ENCODE measurements at places on chromosomes 12 and 14.

- no peak for DNase-seq
Observed at GRCh38 chr12:116524311-116524710, 34.9 kb upstream of the MAP1LC3B2 start.

DNA sequence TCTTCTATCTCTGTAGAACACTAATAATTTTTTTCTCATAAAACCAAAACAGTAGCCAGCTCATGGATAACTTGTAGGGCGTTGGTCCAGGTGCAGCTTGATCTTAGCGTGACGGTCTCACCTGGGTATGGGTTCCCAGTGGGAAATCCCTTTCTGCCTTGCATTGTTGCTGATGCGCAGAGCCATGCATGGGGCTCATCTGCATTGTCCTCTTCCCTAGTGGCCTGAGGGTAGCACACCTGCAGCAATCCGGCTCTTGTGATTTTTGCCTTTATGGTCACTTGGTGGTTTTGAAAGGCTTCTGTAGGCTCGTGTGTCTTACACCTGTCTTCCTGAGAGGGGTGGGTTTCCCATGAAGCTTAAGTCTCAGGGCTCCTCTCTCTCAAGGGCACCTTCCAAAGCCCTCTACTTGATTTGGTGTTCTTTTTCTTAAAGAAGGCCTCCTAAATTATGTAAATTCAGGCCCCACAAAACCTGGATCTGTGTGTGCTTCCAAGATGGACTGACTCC, 130.6 kb downstream of the PRKCH start:
- no peak for DNase-seq

DNA sequence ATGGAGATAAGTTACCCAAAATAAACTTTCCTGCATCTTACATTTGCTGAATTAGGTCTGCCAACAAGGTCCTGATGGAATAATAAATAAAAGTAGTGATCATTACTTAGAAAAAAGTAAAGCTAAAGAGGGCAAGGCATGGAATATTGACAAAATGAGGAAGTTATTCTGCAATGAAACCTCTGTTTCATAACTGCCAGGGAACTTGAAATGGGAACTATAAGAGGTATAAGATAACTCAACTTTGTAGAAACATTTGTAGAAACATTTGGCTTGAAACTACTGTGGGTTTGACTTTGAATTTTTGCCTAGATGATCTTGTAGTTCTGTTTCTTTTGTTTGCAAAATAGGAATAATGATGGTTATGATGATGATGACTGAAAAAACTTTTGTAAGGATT, 18.7 kb upstream of the YBX3 start:
- peak; percentile 18 for DNase-seq

- no peak for DNase-seq
Observed at GRCh38 chr12:104172570-104172947, 34.5 kb upstream of the NFYB start.

GRCh38 chr12:113069149-113069548, 12.6 kb downstream of the DTX1 start:
- DNase-seq, result no peak

GRCh38 chr14:103132381-103133209, 9.3 kb downstream of the TNFAIP2 start:
- no peak for DNase-seq

DNA sequence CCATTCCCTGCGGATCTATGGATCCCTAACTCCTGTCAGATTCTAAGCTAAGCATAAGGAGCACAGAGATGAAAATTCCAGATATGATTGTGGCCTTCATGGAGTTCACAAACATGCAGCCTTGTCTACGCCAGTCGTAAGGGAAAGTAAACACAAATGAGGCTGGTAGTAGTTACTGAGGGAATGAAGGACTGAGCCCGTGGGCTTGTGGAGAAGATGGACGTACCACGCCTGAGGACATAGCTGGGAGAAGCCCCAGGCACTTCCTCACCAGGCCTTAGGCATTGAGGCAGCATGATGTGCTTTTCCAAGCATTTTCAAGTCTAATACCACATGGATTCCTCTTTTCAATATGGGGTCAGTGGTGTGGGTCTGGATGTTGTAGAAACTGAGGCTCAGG, 515.2 kb downstream of the BCL11B start:
- DNase-seq, result no peak

DNA sequence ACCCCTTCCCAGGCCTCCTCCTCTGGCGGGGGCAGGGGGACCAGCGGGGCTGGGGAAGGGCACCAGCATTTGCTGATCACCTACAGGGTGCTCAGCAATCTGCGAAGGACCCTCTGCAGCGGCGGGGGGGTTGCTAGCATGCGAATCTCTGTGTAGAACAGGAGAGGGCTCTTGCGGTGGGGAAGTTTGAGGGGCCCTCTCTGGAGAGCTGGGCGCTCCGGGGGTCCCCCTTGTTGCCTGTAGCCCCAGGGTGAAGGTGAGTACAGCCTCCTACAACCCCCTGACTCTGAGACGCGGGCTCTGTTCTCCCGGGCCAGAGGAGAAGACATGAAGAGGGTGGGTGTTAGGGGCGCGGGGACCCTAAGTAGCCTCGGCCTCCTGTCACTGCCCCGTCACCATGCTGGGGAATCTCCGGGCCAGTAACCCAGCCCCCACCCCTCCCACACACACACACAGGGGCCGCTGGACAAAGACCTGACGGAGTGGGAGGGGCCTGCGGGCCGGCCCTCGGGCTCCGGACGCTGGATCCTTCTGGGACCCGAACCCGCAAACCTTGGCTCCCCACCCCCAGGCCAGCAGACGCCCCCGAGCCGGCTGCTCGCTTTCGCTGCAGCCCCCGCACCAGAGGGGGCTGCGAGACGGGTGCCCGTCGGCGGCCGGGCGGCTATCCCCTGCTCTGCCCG, 734 bp downstream of the FIGNL2 start:
- DNase-seq, result no peak

DNA sequence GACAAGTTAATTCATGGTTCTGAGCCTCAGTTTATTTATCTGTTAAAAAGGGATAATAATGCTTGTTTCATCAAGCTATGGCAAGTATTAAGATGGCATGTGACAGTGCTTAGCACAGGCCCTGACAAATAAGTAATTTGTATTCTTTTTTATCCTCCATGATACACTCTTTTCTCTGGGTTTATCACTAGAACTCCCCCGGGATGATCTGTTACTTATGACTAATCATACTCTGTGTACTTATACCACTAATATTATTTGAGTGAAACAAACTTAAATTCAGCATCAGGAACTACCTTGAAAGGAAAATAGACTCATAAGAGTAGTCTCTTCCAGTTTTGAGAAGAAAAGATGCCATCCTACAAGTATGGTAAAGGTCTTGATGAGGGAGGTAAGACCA, 283.8 kb downstream of the PAWR start:
- DNase-seq, result no peak

Measured in hematopoietic multipotent progenitor cell treated with erythropoietin and hydrocortisone succinate and interleukin-3 and kit ligand, for 6 days (in vitro differentiated cells).